NCI-H1092 (cell line): ENCODE measurements at places on chromosomes 3 and 15.
A peak's percentile ranks its signal among the peaks of the same experiment; 100 is the strongest.

- DNase-seq, result no peak
Observed at GRCh38 chr3:9623148-9623547, 26.2 kb upstream of the MTMR14 start.

DNA sequence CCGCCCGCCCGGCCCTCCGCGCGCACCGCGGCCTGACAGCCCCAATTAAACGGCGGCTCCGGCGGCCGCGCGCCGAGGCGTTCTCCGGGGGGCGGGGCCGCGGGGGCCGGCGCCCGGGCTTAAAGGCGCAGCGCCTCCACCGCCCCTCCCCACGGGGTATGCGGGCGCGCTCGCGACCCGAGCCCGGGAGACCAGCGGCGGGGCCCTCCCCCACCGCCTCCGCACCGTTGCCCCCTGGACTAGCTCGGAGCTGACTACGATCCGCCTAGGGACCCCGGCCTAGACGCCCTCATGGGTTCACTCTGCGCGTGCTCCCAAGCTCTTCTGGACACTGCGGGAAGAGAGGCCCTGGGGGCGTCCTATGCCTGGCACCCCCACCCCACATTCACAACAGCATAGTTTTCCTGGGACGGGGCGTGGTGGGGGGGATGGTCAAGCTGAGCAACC, at the start of gene DUSP7:
TSS of gene DUSP7 (minus strand) at position 51 of the 447 bp plus-strand sequence. CDS start 205 bp downstream, outside the sequence.
- DNase-seq, result peak; percentile 52

DNA sequence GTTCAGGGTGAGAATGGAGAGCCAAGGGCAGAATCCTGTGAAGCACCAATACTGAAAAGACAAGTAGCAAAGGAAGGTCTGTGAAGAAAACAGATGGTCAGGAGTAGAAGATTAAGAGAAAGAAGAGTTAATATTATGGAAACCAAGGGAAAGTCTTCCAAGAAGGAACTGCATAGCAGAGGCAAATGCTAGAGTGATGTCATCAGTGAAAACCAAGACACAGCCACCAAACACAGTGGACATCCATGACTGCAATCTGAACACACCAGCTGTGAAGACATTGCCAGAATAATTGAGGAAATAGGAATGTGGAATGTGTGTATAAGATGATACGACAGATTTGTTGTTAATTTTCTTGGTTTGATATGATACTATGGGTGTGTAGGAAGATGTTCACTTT, 26.8 kb upstream of the ZBTB38 start:
- DNase-seq, result no peak

DNA sequence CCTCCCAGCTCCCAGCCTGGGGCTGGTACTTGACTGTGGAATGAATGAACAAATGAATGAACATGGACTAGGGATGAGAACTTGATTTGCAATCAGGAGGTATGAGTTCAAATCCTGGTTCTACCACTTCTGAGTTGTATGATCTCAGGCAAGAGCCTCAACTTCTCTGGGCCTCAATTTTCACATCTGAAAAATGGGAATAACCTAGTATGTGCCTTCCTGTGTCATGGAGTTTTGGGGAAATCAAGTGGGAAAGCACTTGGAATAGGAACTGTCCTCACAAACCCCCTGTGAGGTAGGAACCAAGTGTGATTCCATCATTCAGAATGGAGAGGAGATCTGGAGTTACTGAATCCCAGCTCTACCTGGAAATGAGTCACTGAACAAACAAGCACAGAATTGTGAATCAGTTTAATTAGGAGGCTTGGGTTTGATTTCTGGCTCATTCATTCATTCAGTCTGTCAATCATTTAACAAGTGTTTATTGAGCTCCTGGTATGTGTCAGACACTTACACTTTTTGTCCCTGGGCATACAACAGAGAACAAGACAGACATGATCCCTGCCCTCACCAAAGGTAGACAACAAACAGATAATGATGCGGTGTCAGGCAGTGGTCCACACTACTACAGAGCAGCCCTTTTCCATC, 29.7 kb downstream of the DNASE1L3 start:
- DNase-seq, result no peak

DNA sequence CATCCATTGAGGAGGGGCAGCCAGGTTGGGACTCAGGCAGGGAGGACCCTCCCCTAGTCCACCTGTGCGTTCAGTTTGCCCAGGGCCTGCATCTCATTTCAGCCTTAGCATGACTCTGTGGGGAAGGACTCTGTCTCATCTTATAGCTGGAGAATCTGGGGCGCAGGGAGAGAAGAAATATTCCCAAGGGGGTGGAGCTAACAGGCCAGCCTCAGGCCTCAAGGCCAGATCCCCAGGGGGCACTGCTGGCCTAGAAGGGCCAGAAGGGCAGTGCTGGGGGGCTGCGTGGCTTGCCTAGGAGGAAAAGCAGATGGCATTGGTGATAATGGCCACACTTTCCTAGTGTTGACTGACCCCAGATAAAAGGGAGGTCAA, 10.9 kb downstream of the AMOTL2 start:
- no peak for DNase-seq

DNA sequence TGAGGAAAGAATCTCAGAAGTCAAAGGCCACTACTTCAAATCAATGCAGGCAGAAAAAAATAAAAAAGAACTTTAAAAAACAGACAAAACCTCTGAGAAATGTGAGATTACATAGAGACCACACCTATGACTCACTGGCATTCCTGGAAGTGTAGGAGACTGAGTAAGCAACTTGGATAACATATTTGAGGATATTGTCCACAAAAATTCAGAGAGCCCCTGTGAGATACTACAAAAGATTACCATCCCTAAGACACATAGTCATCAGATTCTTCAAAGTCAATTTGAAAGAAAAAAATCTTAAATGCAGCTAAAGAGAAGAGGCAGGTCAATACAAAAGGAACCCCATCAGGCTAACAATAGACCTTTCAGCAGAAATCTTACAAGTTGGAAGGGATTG, 887.3 kb downstream of the NTRK3 start:
- DNase-seq, result no peak

GRCh38 chr15:42608752-42609488, 33.5 kb downstream of the STARD9 start:
- no peak for DNase-seq

DNA sequence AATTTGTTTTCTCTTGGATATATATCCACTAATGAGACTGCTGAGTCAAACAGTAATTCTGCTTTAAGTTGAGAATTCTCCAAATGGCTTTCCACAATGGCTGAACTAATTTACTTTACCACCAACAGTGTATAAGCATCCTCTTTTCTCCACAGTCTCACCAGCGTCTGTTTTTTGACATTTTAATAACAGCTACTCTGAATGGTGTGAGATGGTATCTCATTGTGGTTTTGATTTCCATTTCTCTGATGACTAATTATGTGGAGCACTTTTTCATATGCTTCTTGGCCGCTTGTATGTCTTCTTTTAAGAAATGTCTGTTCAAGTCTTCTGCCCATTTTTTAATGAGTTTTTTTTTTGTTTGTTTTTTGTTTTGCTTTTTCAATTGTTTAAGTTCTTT, 206.2 kb downstream of the CTNNB1 start:
- no peak for DNase-seq

- DNase-seq, result no peak
Observed at GRCh38 chr3:121153851-121154250, 245.8 kb downstream of the STXBP5L start.

DNA sequence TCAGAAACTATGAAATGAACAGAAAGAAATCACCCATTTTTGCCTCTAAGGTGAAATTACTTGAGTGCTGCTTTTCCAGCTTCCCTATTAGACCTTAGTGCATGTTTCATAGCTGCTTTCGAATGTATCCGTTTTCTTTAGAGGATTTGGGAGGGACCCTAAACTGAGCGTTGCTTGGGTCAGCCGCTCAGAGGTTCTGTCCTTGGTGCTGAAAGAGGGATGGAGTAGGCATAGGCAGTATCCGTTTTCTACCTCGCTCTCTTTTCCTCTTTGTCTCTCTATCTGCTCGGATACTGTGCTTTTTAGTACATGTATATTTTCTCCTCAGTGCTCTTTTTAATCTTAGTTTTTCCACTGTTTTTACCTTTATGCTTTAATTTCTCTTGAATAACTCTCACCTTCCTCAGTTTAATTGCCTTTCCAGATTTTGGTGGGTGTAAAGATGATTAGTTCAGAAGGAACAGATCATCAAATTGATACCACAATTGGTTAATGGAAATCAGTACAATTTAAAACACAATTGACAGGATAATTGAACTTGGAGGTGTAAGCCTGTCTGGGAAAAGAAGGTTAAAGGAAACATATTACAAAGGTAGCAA, at the start of gene DRD3:
TSS of gene DRD3 (minus strand) at position 283 of the 599 bp plus-strand sequence. CDS start 7,060 bp downstream, outside the sequence.
- no peak for DNase-seq

DNA sequence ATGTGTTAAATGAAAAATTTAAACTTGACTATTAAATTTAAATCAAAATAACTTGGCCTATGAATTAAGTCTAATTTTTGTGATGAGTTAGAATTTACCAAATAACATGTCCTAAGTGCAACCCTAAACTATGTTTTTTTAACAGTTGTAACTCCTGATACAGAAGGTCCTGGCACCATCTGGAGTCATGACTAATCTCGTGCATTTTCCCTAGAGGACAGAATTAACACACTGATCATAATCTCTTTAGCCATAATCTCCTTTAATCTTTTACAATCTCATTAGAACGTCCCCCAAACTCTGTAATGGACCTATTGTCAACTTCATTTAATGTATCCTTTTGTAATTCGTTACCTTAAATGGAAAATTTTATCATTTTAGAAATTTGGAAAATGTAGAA, 100.6 kb downstream of the SUCNR1 start:
- no peak for DNase-seq

GRCh38 chr15:63941698-63942465, 104.4 kb downstream of the DAPK2 start:
- DNase-seq, result no peak

GRCh38 chr3:4681301-4681700, 188.2 kb downstream of the ITPR1 start:
- no peak for DNase-seq
